ENCODE measurements at places on chromosomes 6 and 20.

DNA sequence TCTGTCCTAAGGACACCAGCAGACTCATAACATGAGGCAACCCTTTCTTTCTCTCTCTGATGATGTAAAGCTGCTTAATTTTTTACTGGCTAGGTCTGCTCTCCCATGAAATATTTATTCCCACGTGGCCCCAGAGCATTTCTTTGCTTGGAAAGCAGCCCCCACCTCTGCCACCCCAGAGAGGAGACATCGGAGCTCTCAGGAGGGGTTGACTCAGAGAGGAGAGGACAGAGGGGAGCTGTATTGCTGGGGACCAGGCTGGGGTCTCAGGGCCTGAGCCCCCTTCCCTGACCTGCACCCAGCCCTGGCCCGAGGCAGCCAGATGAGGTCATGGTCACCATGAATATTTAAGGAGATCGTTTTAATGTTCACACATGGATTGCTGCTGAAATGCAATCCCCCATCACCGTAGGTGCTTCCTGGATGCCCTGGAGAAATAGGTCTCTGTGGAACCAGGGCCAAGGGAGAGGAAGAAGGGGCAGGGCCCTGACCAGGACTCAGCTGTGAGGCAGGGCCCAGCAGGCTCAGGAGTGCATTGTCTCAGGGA, 117.5 kb downstream of the DLL1 start:
- DNase-seq, result peak; percentile 5

GRCh38 chr6:112690497-112691202, 343.5 kb downstream of the RFPL4B start:
- DNase-seq, result no peak

DNA sequence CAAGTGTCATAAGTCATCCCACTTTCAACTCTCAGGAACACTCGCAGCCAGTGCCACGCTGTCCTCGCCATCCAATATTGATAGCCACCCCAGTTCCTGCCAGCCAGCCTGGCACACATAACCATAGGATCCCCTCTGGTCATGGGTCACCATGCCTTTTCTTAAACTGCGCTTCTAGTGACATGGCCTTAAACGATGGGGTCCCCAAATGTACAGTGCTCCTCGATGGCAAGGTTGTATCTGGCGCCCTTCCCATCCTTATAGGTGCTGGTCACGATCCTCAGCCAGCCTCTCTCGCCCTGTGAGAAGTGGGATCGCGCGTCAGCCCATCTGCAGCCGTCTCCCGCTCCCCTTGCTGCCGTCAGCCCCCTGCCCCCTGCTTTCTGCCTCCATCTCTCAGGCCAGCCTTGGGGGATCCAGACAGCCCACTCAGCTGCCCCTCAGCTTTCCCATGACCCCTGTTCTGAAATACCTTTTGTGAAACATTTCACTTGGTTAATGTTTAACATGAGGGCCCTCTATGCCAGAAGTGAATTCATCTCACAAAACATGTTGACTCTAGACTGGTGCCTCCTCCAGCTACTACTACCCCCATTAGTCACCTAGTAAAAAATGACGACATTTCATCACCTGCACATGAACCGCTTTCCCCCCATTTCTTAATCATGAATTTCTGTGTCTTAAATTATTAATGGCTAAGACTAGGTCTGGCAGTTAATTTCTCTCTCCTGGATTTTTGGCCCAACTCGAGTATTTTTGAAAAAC, 11.4 kb downstream of the CTSZ start:
- DNase-seq, result no peak

- DNase-seq, result no peak
Measured at GRCh38 chr6:113860181-113860955, 3.2 kb downstream of the MARCKS start.

DNA sequence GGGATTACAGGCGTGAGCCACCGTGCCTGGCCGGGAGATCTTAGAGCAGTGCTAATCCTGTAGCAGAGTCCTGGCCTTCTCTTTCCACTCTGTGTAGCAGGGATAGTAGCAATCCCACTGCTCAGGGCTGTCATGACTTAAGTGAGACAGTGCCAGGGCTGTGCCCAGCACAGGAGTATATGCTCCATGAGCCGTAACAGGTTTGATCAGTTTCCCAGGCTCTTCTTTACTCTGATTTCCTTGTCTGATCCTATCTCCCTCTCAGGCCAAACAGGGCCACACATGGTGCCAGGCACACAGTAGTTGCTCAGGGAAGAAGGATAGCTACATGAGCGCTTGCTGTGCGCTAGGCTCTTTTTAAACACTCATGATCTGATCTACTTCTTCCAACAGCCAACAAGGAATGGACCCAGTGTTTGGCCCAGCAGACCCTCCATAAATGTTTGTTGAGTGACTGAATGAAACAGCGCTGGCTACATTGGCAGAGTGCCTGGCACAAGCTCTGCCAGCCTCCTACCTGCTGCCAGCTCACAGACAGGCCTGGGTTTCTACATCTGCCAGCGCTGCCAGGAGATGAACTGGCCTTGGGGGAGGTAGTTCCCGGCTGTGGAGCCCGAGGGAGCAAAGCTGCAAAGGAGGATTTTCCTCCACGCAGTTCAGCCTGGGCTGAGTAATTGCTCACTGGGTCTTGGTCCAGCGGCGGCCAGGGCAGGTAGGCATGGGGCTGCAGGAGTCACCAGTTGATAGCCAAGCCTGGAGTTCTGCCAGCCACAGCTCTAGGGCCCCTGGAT, 36.9 kb downstream of the SNAI1 start:
- no peak for DNase-seq

GRCh38 chr6:3990692-3991491, 88.0 kb downstream of the FAM217A start:
- peak; percentile 76 for DNase-seq

GRCh38 chr20:63545814-63546213, 1.7 kb downstream of the SRMS start:
- no peak for DNase-seq

GRCh38 chr6:136503303-136504029, 46.8 kb downstream of the MAP7 start:
- no peak for DNase-seq

DNA sequence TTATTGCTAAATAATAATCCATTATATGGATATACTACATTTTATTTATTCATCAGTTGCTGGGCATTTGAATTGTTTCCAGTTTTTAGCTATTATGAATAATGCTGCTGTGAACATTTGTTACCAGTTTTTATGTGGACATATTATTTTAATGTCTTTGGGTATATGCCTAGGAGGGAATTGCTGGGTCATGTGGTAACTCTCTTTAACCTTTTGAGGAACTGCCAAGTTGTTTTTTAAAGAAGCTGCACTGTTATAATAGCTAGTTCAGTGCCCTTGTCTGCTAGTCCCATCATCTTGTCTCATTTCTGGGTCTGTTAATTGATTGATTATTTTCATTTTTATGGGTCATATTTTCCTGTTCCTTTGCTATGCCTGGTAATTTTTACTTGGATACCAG, 56.3 kb downstream of the FOXO3 start:
- DNase-seq, result no peak

DNA sequence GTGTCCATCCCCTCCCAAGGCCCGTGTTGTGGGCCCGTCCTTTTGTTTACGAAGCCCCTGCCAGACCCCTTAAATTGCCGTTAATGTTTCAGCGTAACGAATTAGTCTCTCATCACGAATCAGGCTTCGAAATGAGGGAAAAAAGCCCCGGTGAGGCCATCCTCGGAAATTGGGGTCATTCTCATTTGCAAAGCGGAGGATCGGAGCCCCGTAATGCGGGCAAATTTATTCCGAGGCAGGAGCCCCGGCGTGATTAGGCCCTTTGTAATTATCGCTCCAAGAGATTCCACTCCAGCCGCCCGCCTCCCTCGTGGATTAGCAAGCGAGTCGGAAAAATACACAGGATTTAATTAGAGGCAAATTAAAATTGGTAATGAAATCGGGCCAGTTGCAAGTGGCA, 44.9 kb upstream of the MDFI start:
- no peak for DNase-seq

- no peak for DNase-seq
Measured at GRCh38 chr20:21577551-21577950, 63.7 kb upstream of the NKX2-2 start.

- DNase-seq, result no peak
Measured at GRCh38 chr20:55746723-55747122, 258.6 kb downstream of the CBLN4 start.

- DNase-seq, result no peak
Measured at GRCh38 chr20:60031107-60031506, 72.9 kb downstream of the CDH26 start.

DNA sequence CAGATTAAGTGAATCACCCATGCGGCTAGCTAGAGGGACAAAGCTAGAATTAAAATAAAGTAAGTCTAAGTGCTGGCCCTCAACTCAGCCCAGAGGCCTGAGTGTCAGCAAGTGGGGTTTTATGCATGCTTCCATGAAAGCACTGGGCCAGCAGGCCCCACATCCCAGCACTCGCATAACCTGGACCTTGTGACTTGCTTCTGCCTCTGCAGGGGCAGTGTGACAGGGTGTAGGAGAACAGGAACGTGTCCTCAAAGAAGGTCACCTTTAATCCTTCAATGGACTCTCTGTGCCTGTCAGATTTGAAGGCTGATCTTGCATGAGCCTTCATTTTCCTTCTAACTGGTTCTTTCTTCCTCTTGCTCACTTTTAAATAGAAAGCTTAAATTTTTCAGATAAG, 183.4 kb downstream of the ALDH8A1 start:
- no peak for DNase-seq

GRCh38 chr6:36933102-36933501, 21.4 kb upstream of the PI16 start:
- DNase-seq, result no peak

Data from activated T-cell treated with anti-CD3 and anti-CD28 coated beads, Interleukin-2, amount 50 U/mL, for 1 hour (primary cell).